G401 (cell line): ENCODE measurements at places on chromosomes 4 and X.

DNA sequence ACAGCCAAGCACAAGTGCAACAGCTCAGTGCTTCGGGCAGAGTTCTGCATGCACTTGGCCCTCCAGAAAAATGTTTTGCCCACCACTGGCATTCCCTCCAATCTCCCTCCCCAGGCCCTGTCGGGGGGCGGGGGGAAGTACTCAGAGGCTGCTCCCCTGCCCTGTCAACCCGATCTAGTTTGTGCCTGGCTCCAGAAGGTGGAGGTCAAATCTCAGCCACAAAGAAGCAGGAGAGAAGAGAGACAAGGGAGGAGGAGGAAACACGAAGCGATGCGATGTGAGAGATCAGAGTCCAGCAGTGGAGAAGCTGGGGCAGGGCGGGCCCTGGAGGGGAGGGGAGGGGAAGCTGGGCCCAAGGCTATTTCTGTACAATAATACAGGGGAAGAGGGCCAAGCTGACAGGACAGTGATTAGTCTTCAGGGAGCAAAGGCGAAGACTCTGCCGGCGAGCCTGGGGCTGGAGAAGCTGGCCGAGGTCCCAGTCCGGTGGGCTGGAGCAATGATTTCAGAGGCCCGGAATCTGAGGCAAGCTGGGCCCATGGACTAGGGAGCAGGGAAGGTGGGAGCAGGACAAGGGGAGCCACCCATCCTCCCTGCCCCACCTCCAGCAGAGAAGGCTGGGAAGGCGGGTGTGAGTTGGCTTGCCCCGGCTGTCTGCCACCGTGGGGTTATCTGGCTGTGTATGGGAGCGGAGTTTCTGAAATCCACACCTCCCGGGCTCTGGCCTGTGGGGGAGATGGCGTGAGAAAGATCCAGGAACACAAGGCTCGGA, 167.1 kb downstream of the EFNB1 start:
- DNase-seq: no peak

- peak; percentile 88 for DNase-seq
Observed at GRCh38 chr4:2255501-2256155, 6.3 kb downstream of the MXD4 start.

DNA sequence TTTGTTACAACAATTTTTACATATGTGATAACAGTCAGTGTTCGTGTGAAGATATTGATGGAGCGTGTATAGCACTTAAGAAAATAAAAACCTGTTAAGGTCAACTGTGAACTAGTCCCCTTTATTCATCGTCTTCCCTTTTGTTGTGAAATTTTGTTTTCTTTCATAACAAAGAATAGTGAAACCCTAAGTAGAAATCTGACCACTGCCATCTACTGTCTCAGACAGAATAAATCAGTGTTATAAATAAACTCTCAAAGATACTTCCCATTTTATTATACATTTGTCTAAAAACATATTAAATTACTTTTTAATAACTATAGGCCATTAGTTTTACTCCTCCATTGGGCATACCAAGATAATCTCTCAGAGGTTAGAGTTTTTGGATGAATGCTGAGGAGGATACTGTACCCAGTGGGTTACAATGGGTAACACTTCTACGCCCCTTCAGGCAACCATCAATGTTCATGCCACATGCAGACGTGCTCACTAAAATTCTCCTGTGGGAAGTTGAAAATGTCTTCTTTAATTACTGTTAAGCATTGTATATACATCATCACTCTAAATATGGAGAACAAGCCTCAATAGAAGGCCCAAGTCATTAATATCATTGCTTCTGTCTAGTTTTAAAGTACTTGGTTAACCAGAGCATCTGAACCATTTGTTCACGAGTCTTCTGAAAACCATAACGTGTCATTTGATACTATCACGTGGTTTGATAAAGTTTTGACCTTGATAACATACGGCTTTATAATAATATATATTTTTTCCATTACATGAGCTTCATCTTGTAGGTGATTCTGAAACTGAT, 171.2 kb downstream of the TMA16 start:
- no peak for DNase-seq

- no peak for DNase-seq
Observed at GRCh38 chrX:723781-724180, 93.2 kb downstream of the SHOX start.

GRCh38 chr4:5460106-5460801, 248.1 kb downstream of the EVC2 start:
- no peak for DNase-seq

- no peak for DNase-seq
Observed at GRCh38 chr4:168509786-168510185, 12.9 kb downstream of the PALLD start.

DNA sequence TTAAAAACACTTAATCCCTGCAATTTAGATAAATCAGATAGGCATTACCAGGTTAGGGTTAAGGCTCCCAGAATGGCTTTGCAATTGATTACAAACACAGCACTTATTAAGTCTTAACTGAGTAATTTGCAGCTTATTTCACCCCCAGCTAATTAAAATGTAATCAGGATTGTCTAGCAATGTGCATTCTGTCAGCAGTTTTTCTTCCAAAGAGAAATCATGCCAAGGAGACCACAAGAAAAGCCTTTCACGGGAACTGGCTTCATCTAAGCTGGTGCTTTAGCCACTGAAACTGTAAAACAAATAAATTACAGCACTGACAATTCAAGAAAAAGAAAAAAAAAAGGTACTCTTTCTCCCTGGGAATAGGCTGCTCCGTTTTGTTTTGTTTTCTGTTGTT, 2.1 kb downstream of the ANOS1 start:
- DNase-seq: no peak

DNA sequence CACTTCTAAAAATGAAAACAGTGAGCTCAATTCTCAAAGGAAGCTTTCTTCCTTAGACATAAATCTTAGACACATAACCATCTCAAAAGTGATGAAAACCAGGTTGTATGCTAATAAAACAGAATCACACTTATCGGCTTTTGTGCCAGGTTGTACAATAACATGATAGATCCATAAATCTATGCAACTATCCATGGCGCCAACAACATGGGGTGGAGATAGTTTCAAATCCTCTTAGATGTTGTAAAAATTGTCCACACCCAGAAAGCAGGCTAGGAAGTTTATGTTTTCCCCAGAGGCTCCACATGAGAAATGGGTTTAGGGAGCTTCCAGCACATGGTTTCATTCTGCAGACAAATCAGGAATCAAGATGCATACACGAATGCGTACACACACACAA, 165.3 kb upstream of the MAP3K15 start:
- no peak for DNase-seq

DNA sequence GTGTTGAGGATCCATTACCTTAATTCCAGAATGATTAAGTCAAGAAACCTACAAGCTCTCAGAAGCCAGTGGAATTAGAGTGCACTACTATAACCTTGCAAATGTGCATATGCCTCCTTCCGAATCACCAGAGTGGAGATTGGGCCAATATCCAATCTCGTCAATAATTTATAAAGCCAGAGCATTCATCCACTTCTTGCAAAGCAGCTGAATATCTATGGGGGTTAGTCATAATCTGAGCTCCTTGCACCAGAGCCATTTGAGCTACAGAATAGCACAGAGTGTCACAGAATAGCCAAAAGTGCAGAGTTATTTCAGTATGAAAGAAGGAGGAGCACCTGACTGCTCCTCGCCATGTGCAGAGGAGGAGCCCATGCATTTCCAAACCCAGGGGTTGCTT, 69.2 kb upstream of the MTM1 start:
- no peak for DNase-seq
